ENCODE measurements at places on chromosomes 11 and 22.

DNA sequence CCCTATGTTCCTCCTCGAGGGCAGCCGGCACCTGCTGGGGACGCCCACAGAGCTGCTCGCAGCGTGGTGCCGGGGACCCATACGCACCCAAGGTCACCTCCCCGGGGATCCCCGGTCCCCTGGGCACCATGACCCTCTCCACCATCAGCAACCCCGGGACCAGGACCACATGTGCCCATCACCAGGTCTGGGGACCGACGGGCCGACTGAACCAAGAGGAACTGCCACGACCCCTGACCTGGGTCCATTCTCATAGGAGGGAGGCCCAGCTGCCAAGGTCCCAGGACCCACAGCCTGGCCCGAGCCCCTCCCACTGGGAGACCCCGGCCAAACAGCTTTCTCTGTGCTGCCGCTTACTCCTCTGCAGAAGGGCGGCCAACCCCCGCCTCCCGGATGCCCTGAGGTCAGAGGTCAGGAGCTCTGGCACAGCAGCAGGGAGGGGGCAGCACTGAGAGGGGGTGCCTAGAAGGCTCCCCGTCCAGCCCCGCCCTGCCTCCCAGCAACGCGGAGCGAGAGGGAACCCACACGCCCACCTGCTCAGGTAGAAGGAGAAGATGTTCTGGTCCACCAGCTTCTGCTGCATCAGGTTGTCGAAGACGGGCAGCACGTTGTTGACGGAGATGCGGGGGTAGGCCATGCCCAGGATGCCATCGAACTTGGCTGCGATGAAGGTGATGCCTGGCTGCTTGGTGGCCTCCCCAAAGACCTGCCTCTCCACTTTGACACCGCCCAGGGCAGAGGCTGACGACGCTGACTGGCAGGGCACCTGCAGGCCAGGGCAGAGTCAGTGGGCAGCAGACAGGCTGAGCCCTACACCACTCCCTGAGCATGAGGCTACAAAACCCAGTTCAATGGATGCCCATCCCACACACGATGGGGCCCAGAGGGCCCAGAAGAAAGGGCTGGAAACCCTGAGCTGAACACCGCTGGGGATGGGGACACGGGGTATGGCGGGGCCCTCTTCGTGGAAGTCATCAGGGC is 6.6 kb downstream of the CTSD start:
- no peak for DNase-seq

GRCh38 chr11:60942970-60943565 is 8.9 kb downstream of the SLC15A3 start:
- no peak for DNase-seq

GRCh38 chr11:58927393-58928106 is 11.7 kb upstream of the GLYATL1 start:
- no peak for DNase-seq

DNA sequence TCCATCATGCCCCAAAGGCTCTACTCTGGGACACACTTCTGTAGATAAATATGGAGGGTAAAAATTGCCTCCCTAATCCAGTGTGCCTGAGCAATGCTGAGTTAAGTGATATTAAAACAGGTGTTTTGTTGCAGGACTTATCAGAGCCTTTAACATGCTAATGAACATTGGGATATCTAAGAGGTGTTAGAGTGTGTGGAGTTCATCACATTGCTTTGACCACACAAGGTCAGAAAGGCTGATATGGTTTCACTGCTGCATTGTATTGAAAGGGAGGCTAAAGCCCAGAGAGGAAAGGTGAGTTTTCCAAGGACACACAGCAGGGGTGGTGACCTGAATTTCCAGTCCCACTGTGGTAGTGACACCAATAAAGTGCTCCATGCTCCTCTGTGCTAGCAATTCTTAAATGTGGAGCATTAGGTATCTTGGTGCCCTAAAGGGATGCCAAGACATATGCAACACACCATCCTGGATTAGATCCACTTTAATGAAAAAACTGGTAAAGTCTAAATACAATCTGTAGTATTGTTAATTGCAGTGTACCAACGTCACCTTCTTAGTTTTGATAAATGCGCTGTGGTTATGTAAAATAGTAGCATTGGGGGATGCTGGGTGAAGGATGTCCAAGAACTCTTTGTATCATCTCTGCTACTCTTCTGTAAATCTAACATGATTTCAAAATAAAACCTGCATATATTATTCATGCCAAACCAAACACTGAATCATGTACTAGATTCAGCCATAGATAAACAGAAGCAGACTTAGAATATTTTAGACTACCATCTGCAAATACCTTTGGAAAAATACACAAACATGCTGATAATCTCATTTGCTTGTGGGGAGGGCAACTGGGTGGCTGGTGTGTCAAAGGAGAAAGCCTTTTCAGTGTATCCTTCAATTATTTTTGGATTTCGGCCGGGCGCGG is 45.8 kb downstream of the MIAT start:
- no peak for DNase-seq

Data from cortex of kidney (tissue), 1 donor.